ENCODE measurements at places on chromosomes 7 and 10.
A peak's percentile ranks its signal among the peaks of the same experiment; 100 is the strongest.

DNA sequence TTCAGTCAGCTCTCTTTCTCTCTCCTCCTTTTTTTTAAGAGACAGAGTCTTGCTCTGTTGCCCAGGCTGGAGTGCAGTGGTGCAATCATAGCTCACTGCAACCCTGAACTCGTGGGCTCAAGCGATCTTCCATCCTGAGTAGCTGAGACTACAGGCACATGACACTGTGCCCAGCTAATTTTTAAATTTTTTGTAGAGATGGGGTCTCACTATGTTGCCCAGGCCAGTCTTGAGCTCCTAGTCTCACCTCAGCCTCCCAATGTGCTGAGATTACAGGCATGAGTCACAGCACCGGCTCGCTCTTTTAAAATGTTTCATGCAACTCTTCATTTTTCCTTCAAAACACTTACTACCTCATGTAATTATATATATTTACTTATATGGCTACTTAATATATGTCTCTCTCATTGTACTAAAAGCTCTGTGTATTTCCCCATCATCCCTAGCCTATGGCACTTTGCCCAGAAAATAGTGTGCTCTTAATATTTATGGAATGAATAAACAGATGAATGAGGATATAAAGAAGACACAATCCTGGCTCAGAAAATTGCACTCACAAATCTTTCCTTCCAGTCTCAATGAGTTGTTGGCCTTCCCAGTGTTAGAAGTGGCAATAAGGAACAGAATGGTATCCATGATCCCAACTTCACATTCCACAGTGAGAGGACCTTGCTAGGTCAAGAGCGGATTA is 33.9 kb downstream of the EBLN1 start:
- no peak for DNase-seq

DNA sequence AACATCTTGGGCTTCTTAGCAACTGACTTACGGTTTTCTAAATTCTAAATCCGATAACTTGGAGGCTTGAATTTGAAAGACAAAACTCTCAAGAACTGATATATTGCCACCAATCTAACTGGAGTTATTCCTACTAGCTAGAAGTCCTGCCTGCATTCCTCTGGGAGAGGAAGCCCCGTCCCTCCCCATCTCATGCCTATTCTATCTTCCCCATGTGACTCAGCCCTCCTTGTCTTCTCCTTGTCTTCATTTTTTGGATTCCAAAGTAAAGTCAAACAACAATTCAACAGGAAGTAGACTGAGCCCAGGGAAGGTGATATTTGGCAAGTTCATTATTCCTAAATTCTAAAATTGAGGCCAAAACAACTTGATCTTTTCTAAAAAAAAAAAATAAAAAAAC is 587.7 kb downstream of the KCNMA1 start:
- no peak for DNase-seq

DNA sequence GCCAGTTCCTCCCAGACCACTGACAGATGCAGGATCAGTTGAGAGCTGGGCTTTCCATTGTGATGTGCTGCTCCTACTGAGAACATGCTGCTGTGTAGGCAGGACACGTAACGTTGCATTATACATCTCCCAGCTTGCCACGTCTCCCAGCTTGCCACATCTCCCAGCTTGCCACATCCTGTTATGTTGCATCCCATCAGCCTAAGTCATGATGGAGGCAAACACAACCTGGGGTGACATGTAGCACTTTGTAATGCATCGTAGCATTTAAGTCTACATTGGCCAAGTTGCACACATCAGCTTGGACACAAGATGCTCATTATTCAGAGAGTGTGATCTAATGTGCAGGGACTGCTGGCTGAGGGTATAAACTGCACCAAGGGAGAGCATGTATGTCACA is 73.3 kb upstream of the CHCHD3 start:
- no peak for DNase-seq

GRCh38 chr7:141974831-141975230 is 1.3 kb upstream of the TAS2R38 start:
- DNase-seq = no peak

DNA sequence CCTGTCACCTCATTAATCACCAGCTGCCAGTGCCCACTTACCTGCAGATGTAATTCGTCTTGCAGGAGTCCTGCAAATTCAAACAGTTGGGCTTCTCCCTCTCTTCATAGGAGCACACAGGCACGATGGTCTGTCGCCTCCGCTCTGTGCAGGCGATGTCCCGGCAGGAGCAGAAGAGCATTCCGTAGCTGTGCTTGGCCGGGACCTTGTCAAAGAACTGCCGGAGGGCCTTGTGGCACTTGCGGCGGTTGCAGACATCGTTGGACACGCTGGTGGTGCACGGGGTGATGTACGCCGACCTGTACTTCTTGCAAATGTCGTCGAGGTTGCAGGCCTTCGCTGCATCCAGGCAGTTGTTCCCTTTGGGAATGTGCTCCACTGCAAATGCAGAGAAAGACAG is 147.8 kb downstream of the GFRA1 start:
- no peak for DNase-seq

DNA sequence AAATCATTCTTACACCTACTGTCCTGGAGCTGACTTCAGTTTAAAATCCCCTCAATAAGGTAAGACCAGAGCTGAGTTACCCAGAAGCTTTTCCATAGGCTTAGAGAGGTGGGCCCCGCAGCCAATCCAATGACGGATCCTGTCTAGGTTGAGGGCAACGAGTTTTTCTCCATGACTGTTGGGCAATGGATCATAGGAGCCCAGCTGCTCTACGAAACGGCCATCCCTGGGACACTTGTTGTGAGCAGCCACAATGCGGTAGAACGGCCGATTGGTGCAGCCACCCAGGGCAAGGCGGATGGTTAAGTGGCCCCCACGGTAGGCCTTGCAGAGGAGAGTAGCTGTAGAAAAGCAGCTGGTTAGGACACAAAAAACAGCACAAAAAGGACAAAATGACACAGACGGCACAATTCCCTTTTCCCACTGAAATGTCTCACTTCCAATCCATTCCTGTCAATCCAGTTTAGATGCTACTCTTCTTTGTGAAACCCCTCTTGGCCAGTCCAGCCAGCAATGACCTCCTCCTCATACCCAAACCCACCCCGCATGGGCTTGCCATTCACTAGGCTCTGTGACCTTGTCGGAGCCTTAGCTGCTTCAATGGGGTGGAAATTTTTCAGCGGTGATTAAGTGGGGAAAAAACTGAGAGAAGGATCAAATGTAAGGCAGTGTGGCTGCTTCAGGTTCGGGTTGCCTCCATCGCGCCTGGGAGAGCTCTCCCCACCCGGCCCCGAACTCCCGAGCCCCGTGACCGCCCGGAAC is 580 bp downstream of the MRPS16 start:
- DNase-seq = no peak

DNA sequence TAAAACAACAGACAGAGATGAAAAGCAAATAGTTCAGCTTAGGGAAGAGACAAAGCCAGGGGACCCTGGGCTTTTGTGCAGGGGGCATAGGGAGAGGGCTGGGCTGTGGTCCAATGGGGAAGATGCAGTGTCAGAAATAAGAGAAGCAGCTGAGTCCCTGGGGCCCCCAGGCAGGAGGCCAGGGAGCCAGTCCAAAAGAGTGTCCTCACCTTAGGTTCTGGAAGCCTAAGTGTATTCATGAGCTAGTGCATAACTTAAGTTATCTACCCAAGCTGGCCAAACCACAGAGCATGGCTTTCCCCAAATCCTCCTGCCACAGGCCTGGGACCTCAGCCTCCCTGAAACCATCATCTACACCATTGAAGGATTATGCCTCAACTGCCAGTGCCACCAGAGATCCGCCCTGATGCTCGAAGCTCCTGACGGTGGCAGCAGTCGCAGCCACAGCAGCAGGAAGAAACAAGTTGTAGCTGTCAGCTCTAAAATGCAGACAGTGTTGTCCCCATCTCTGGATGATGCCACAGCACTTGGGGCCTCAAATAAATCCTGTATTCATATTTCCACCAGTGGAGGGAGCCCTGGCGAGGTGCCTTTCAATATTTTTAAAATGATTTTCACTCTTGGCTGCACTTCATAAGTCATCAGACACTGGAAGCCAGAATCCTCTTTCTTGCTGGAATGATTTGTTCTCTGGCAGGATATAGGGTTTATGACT is 574.6 kb downstream of the GRID1 start:
- DNase-seq = no peak

DNA sequence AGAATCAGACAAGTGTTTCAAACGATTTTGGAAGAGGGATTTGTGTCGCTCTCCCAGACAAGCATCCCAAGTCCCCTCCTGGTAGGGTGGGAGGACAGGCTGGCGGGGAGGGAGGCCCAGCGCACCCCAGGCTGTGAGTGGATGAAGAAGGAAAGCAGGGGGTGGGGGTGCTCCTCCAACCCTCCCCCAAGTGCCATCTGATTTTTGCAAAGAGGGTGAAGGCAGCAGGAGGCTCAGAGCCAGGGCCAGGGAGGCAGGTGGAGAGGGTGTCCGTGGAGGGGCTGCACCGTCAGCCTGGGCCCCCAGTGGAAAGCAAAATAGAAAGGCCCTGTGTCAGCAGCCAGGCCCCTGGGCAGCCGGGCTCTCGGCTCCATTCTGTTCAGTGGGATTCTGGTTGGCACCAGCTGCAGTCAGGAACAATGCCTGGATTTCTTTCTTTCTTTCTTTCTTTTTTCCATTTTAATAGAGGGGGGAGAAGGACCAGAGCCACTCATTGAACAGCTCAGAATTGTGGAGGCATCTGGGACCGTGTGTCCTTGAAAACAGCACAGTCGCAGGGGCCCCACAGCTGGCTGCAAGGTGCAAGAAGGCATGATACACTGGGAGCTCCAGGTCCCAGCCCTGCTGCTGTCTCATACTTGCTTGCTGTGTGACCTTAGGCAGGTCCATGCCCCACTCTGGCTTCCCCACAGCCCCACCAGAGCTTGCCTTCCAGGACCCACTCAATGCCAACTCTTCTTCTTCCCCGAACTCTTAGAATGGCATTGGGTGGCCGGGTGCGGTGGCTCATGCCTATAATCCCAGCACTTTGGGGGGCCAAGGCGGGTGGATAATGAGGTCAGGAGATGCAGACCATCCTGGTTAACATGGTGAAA is 7.1 kb upstream of the ZMIZ1 start:
- peak; percentile 54 for DNase-seq

- DNase-seq = no peak
These were observed 246.0 kb downstream of the RNLS start for GRCh38 chr10:88337134-88337533.

DNA sequence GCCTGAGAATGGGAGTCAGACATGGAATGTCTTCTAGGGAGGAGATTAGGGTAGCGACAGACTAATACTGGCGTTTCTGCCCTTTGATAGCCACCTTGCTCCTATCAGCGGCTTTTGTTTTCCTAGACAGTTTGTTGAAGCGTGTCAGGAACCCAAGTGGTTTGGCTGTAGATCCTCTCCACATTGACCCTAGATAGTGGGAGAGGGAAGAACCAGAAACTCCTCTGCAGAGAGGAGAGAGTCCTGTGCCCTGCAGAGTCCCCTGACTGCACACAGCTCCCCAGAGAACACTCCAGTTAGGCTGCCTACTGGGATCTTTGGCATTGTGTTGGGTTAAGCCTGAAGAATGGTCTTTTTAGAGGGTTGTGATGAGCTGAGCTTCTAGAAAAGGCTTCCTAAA is 2.4 kb downstream of the MEPCE start:
- DNase-seq = no peak

GRCh38 chr10:111076191-111076681 is 593 bp upstream of the ADRA2A start:
- no peak for DNase-seq

DNA sequence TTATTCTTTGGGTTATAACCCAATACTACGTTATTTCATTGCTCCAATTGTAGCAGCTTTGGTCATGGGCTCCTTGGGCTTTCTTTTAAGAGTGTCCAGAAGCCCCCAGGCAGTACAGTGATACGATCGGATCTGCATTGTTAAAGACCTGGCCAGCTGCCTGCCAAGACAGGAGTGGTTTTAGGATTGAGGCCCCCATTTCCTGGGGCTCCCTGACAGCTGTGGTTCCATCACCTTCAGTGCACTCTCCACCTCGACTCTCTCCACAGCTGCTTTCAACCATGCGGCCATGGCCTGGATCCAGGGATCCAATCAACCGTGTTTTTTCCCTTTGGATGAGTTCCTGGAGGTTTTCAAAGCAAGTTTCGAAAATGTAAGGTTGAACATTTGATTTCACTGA is 123.4 kb upstream of the BTBD16 start:
- no peak for DNase-seq

- DNase-seq = no peak
These were observed 455.6 kb upstream of the COBL start for GRCh38 chr7:51772190-51772589.

- DNase-seq = no peak
These were observed 567.0 kb downstream of the GFRA1 start for GRCh38 chr10:115706026-115706425.

GRCh38 chr7:131649003-131649541 is 92.6 kb upstream of the PODXL start:
- DNase-seq = no peak

DNA sequence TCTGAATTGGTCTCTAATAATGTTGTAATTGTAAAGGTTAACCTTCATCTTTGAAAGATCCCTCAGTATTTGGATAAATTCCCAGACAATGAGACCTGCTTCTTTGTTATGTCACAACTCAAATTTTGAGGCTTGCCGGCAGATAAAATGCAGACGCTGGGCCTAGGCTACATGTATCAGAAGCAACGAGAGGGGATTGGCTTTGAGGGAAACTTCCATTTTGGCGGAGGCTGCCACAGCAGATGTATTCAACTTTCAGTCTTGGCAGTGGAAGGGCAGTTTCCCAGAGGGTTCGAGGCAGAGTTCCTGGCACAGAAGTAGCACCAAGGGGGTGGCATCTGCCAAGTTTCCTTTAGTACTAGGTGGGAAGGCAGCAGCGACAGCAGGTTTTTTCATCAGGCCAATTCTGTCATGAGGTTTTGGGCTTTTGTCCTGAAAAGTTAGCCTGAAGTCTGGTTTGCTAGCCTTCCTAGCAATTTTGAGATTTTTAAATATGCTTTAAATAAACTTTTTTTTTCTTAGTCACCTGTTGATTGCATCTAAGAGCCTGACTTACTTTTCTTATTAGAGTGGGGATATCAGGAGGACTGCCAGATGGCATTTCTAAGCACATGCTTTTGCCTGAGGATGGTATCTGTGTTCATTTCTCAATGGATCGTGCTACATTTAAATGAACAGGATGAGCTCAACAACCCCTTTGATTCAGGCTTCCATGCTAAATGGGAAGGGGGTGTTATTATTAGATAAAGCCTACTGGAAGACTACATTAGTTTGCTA is 89.5 kb upstream of the FAM3C start:
- DNase-seq = peak; percentile 70

- DNase-seq = no peak
These were observed 29.7 kb downstream of the STN1 start for GRCh38 chr10:103888113-103888841.

DNA sequence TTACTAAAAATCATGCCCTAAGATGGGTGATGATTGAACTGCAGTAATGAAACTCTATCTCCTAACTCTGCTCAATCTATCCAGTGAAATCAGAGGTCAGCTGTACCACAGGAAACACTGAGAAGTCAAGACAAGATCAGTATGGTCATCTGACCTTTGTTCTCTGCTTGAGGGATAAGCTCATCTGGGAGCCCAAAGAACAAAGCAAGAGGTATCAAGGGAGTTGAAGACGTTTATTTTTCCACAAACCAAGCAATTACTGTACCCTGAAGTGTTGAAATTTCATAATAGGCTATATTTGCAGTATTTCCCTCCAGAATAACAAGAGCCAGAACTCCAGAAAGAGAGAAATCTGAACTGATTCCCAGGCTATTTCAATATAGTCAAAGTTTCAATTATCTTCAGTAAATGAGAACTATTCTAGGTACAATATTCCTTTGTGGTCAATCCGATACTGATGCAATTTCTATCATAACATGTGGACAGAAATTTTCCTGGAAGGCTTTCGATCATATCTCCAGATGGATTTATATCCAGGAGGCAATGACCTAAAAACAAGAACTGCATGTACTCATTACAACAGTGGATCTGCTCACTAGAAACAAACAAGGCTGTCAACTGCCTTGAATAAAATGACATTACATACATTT is 345.3 kb downstream of the TNS3 start:
- DNase-seq = no peak

GRCh38 chr7:24500599-24500998 is 72.7 kb upstream of the PALS2 start:
- DNase-seq = no peak

Measured in hippocampal formation (tissue), 2 donors.